ENCODE measurements at places on chromosomes 7 and 10.

GRCh38 chr7:64880322-64881297 lies 22.5 kb upstream of the ZNF273 start:
- no peak for DNase-seq

GRCh38 chr10:33739031-33739430 lies 404.6 kb upstream of the NRP1 start:
- no peak for DNase-seq

GRCh38 chr10:48227213-48227612 lies 47.3 kb downstream of the FRMPD2 start:
- DNase-seq, result no peak

DNA sequence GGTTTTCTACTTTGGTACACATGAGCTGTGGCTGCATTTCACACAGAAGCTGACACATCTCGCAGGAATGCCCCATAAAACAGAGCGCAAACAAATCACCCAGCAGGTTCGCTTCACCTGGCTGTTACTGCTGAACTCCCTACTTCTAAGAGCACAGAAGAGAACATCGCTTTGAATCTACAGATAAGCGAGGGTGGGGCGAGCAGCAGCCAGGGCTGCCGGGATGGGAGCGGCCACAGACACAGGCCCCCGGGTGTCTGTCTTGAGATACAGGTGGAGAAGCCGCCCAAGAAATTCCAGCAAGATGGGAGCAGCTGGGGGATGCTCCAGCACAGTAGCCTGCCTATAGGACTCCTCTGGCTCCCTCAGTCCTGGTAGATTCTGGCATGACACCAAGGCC lies 27.4 kb downstream of the OGDHL start:
- DNase-seq, result no peak

GRCh38 chr7:2307690-2308107 lies 6.5 kb downstream of the SNX8 start:
- DNase-seq, result peak; percentile 78

DNA sequence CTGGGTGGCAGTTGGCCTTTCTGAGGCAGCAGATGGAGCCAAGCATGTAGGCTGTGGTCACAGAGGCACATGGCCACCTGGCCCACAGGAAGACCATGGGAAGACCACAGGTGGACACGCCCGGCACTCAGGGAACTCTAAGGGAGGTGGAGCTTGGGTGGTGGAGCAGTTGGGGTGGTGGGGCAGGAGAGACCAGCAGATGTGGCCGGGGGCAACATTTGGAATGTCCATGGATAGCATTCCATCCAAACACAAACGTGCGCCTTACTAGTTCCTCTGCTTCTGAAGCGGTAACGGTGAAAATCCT lies 290.9 kb downstream of the PTPRN2 start:
- DNase-seq, result no peak

Data from GM12865 (cell line).